HTR-8/SVneo (cell line): ENCODE measurements at places on chromosomes 6 and 20.
A peak's percentile ranks its signal among the peaks of the same experiment; 100 is the strongest.

GRCh38 chr20:41960166-41960565, 342.0 kb upstream of the CHD6 start:
- no peak for DNase-seq

- DNase-seq, result peak; percentile 33
Measured at GRCh38 chr6:142566628-142567396, 265.0 kb downstream of the ADGRG6 start.

GRCh38 chr6:43833223-43833995, 63.4 kb downstream of the VEGFA start:
- DNase-seq, result no peak

DNA sequence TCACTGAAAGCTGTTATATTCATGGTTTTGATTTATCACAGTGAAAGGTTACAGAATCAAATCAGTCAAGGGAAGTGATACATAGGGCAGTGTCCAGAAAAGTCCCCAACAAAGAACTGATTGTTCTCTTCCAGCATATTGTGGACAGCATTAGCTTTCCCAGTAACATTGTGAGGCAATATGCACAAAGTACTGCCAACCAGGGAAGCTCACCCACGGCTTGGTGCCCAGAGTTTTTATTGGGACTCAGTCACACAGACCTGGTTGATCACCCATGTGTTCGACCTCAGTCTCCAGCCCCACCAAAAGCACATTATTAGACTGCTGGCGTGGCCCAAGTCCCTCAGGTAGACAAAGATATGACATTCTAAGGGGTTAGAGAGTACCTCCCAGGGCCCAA, 76.0 kb downstream of the LCA5 start:
- DNase-seq, result no peak

GRCh38 chr20:63224412-63225081, 8.6 kb upstream of the YTHDF1 start:
- DNase-seq, result peak; percentile 50

DNA sequence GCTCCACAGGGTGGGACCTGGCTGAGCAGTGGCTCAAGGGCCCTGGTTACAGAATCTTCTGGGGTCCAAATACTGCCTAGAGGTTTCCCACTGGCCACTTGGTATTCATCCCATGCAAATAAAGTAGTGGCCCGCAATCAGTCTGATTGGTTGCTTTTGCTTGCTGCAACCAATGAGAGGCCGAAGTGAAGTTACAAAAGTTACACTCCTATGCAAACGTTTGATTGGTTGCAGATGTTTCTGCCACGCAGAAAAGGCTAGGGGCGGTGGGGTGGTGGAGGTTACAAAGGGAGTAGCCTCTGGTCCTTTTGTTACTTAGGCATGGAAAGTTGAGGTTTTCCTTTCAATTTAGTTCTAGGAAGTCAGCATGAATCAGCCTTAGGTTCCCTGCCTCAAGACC, 3.6 kb upstream of the NHLRC1 start:
- DNase-seq, result no peak

- no peak for DNase-seq
Measured at GRCh38 chr6:156281266-156281665, 495.9 kb upstream of the ARID1B start.
